Testis (tissue), 5 donors: ENCODE measurements at places on chromosomes 2 and 18.

- DNase-seq = no peak
Observed at GRCh38 chr2:148096012-148096411, 75.1 kb downstream of the MBD5 start.

- peak; percentile 75 for DNase-seq
Observed at GRCh38 chr2:223837287-223838061, at the start of gene AP1S3. Gene AP1S3 (minus strand): TSS chr2:223837582. CDS start chr2:223837450, 132 bp downstream.

DNA sequence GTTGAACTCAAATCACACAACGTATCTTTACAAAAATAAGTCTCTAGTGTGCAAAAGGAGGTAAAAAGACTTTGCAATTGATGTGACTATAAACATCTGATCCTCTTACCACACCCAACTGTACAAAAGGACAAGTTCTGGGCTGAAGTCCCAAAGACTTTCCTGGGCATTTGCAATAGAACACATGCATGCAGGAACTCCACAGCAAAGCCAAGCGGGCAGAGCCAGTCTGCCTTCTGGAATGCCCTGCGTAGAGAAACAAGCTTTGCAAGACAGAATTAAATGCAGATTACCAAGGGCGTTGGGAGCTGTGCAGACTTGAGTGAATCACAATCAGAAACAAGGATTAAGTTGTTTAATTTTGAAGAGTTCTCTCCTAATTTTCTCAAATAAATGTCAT lies 208.4 kb upstream of the ZNF521 start:
- DNase-seq = no peak

DNA sequence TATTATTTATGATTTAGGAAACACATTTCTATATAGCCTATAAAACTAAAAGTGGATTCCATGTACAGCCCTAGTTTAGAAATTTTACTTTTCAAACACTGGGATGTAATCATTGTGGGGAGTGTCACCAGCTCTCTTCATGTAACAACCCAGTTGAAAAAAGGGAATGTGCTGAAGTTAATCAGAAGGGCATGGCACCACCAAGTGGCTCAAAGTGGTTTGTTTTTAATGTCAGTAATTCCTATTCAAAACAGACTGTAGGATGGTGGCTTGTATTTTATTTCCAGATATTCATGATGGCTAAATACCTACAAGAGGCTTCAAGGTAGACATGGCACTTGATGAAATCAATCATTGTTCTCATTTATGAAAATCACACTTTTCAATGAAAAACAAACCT lies 58.1 kb upstream of the TMEM182 start:
- peak; percentile 35 for DNase-seq

DNA sequence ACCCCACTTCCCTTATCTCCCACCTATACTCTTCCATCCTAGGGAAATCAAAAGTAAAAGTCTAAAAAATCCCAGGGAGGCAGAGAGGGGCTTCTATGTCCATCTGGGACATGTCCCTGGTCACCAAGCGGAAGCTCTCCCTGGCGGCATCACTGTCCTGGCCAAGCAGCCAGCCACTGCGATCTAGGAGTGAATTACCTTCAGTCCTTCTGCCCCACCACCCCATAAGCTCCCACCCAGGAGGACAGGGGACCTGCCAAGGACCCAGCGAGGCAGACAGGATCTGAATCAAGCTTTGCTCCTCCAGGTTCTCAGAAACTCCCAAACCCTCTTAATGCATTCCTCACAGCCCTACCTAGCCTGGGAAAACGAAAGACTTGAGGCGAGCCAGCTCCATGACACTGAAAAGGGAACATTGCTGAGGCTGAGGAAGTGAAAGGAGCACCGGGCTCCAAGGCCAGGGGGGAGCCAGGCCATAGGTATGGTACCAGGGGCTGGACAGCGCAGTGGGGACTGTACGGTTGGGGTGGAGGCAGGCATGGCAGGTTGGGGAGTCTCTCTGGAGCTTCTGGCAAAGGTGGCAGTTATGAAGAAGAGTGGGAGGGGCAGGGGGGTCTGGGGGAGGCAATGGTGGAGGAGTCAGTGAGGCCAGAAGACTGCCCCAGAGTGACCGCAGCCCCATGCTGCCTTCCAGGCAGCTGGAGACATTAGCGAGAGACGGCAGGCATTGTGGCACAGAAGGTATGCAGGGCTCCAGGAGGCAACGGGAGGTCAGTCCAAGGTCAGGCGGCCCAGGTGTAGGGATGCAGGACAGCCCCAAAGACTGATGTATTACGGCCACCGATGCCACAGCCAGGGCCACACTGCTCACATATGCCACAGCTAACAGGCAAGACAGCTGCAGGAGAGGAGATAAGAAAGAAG lies 2.7 kb upstream of the SLC23A3 start:
- DNase-seq = peak; percentile 12

DNA sequence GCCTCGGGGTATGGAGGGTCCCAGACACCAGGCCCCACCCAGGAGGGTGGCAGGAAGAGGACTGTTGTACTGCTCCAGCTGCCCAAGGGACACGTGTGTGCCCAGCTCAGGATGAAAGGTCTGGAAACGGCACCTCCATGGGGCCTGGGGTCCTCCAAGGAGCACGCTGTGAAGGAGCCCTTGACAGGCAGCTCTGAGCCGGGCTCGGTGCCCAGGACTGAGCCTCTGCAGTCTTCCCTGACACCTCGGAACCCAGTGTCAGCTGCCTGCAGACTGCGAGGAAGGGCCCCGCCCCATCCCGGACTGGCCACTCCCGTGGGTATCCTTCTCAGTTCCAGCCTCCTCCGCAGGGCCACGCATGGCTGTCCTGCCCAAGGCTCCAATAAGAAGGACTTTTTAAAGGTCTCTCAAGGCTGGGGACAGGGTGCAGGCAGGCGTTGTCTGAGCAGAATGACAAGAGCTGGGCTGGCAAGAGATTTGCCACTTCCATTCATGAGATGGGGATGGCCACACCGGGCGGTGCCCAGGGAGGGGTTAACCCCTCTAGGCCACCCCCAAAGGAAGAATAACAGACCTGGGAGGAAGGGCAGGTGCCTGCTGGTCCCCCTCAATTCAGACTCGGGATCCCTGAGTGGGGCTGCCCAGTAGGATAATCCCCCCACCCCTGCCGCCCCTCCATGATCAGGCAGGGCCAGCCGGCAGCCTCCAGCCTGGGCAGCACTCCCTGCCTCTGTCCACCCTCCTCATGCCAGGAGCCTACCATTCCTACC lies 8.9 kb downstream of the ECEL1 start:
- DNase-seq = no peak

DNA sequence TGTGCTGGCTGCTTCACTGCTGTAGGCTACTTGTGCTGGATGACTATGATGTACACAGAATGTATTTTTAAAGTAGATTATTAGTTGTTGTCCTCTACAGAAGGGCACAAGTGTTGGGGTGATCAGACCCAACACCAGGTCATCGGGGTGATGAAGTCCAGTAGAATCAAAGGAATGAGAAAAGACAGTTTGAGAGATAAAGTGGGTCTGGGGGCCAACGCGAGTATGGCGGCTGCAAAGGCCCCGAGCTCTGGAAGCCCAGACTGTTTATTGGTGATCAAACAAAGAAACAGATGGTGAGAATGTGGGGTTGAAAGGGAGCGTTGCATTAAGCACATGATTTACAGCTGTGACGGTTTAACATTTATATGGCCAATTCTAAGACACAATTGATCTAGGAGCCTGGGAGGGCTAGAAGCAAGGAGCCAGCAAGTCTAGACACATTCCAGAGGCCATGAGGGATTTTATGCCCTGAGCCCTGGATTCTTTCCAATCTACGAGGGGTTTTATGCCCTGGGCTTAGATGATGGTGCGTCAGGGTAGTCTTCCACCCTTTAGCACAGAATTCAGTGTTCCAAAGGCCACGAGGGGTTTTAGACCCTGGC lies 153.5 kb downstream of the AGPS start:
- DNase-seq = no peak

GRCh38 chr2:9692456-9693195 lies 61.8 kb upstream of the YWHAQ start:
- no peak for DNase-seq

DNA sequence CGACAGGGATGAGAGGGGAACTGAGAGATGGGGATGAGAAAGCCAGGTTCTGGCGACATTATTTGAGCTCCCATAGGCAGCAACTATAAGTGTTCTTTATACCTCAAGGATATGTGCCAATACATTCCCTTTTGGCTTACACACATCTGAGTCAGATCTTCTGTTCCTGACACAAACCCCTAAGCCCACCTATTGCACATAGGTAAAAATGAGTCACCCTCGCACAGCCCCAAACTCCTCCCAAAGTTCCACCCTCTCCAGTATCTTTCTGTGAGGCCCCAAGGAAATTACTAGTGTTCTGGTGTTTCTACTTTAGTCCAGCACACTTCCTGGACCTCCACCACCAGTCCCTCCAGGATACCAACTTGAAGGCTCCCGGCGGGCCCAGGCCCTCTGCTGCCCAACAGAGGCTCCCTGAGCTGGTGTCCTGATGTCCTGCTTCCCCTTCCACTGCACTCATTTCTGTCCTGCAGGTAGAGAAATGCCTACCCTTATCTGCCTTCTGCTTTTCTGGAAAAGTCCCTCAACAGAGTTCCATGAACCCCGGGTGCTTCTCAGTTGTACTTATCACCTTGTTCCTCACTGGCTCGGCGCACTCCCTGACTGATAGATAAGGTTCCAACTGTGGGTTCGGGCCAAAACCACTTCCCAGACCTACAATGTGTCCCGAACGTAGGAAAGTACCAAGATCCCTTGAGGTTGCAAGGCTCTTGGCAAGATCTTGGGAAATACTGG lies 125.5 kb downstream of the EN1 start:
- DNase-seq = no peak

- DNase-seq = peak; percentile 72
Observed at GRCh38 chr2:20615466-20616241, 35.2 kb downstream of the HS1BP3 start.

GRCh38 chr2:117952228-117952627 lies 61.6 kb downstream of the CCDC93 start:
- DNase-seq = no peak

GRCh38 chr2:45816272-45816671 lies 164.8 kb downstream of the PRKCE start:
- DNase-seq = no peak

DNA sequence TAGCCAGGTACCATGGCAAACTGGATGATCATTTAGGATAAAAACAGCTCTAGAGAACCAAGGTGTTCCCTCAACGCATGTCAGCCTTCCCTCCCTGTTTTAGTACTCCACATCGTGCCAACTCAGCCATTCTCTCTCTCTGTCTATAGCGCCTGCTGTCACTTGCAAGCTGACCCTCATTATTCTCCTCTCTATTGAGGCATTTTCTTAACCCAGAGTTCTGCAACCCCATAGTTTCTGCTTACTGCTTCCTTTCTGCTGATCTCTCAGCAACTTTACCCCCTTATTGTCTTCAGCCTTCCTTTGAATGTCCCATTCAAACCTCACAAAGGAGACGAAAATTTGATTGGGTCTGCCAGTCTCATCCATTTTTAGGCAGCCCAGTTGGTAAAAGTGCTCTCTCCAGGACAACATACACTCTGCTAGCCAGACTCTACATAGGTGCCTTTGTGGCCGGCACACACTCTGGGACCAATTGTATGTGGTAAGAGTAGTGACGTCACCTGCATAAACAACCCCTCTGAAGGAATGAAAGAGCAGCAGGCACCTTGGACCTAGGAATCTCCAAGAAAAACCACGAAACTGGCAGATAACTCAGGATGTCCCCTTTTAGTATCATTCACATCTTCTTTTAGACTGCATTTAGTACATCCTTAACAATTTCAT lies 367.2 kb upstream of the KCNH7 start:
- no peak for DNase-seq

- DNase-seq = no peak
Observed at GRCh38 chr2:120830096-120830830, 94.6 kb downstream of the GLI2 start.

DNA sequence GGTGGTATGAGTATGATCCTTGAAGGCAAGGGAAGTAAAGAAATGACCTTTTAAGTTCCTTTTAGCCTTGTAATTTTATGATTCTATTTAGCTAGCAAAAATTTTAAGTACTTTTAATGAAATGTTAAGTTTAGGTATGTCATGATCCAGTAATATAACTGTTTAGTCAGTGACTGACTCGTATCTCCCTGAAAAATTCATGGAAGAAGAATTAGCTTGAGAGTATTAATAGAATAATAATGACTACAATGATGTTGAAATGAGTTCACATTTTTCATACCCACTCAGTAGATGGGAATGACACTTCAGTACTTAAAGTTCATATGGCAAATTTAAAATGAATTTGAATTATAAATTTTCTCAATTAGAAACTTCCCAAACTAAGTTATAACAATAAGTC lies 14.6 kb downstream of the RAB3GAP1 start:
- no peak for DNase-seq

GRCh38 chr2:88857274-88857741 lies 165.8 kb downstream of the RPIA start:
- DNase-seq = no peak

DNA sequence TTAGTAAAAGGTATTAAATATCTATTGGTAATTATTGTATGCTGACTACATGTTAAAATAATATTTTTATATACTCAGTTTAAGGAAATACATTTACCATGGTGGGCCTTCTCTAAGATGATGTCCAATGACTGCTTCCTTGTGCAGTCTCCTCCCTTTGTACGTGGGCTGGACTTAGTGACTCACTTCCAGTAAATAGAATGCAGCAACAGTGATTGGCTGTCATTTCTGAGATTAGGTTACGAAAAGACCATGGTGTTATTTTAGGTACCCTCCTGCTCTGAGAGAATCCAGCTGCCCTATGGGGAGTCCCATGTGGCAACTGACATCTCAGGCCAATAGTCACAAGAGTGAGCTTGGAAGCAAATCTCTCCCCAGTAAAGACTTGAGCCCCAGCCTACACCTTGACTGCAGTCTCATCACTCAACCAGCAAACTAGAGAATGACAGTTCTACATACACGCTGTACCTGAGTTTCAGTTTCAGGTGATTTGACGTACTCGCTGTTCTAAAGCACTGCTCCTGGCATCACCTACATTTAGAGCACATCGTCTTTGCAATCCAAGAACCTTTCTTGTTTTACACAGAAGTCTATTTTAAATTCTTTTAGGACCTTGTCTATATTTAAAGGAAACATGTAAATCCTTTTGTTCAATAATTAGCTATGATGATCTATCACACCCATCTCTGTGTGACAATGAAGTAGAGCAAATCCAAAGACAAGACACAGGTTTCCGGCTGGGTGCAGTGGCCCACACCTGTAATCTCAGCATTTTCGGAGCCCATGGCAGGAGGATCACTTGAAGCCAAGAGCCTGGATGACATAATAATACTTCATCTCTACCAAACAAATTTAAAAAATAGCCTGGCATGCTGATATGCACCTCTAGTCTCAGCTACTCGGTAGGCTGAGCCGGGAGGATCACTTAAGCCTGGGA lies 87.2 kb downstream of the COBLL1 start:
- DNase-seq = no peak

DNA sequence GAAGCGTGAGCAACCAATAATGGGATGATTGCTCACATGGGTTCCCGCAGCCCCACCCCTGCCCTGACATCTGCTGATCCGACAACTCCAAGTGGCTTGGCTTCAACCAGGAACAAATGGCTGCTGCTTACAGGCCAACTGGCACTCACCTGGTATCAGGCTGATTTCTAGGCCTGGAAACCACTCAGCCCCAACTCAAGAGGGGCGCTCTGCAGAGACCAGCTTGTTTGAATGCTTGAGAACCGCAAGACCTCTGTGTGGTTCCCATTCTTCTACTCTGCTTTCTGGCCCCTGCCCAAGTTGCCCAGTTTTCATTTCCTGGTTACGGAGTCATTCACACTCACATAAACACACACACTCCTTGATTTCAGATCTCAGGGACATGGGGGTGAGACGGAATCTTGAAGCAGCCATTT lies 52.0 kb downstream of the TNP1 start:
- no peak for DNase-seq

- no peak for DNase-seq
Observed at GRCh38 chr2:86283411-86284030, 53.9 kb downstream of the REEP1 start.

- no peak for DNase-seq
Observed at GRCh38 chr2:22209545-22209944, 1085.8 kb downstream of the TDRD15 start.

- DNase-seq = peak; percentile 54
Observed at GRCh38 chr2:112031473-112032223, 23.4 kb upstream of the TMEM87B start.
